ENCODE measurements at places on chromosomes 7 and 10.

DNA sequence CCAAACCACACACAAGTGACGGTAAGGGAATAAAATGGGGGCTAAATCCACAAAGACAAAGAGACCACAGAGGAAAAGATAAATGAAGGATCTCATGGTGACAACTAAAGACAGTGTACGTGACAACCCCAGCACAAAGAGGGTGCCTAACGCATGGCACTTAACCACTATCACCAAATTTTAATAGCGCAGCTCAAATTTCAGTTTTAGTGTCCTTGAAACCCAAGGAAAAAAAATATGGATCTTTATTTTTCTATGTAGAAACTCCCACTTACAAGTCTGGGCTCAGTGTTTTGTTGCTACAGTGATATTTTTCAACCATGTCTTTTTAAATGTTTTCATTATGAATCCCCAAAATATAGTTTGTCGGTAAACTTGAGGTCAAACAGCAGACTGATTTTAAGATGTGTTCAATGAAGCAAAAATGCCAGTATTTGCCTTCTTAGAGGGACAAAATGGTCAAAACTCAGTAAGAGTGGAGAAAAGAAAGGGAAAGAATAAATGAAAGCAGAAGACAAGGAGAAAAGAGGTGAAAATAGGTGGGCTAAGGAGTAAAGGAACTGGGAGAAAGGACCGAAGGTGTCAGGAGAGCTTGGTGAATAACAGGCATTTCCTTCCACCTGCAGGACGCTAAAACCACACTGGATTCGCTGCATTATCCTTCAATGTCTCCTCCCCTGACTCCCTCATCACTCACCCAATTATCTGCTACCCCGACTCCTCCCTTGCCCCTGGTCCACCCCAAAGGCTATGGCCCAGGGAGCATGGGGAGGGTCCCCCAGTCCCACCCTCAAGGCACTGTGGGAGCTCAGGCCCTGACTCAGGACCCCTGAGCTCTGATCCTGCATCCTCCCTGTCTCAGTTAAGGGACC is 3.5 kb downstream of the ASB13 start:
- no peak for DNase-seq

DNA sequence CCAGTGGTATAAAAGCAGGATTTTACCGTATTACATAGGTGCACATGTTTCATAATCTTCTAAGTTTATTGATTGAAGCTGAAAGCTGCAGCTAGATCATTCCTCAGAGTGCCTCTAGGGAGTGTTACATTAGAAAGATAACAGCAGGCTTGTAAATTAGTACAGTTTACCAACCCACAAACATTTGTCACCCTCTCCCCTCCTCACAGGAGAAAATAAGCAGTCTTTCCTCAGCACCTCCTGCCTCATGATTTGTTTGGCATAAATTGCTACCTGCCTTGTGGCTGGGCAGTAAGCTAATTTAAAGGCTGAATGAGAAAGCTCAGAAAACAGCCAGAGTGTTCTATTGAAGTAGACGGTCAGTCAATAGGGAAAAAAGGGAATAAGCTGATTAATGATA is 74.2 kb downstream of the NXPH1 start:
- DNase-seq: no peak

- DNase-seq: no peak
These were observed 63.6 kb downstream of the ZRANB1 start for GRCh38 chr10:125005312-125006187.

GRCh38 chr10:75396631-75397495 is 4.7 kb downstream of the ZNF503 start:
- no peak for DNase-seq

DNA sequence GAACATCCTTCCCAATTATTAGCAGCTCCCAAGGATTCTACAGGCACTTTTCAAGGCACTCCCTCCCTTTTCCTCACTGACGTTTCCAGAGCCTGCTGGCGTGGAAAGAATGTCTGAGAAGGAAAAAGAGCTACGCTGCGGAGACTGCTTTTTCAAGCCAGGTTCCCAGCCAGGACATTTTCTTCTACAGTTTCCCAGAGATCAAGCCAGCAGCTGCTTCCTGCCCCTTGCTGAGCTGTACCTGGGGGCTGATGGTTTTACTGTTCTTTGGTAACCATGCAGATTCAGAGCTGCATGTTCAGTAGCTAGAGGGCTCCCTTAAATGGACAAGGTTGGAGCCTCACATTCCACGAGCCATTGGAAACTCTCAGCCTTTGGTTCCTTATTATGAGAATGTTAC is 133.4 kb downstream of the EVX1 start:
- no peak for DNase-seq

GRCh38 chr10:69685426-69685801 is 55.4 kb downstream of the FAM241B start:
- DNase-seq: no peak

DNA sequence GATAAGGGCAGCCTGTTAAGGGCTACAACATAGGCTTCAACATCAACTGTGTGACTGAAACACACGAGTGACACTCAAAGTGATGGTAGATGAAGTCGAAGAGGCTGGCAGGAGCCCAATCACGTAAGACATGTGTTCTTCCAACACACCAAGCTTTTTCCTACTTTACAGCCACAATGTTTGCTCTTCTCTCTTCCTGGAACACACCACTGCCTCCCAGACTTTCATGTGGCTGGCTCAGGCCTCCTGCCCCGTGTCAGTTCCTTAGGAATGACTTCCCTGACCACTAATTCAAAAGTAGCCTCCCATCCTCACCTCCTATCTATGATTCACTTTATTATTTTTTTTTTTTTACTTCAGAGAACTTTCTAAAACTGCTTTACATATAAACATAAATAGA is 209.2 kb downstream of the GPAM start:
- DNase-seq: no peak

- no peak for DNase-seq
These were observed 7.0 kb upstream of the PANK1 start for GRCh38 chr10:89651916-89652573.

GRCh38 chr10:100436255-100436654 is 26.6 kb upstream of the WNT8B start:
- no peak for DNase-seq

DNA sequence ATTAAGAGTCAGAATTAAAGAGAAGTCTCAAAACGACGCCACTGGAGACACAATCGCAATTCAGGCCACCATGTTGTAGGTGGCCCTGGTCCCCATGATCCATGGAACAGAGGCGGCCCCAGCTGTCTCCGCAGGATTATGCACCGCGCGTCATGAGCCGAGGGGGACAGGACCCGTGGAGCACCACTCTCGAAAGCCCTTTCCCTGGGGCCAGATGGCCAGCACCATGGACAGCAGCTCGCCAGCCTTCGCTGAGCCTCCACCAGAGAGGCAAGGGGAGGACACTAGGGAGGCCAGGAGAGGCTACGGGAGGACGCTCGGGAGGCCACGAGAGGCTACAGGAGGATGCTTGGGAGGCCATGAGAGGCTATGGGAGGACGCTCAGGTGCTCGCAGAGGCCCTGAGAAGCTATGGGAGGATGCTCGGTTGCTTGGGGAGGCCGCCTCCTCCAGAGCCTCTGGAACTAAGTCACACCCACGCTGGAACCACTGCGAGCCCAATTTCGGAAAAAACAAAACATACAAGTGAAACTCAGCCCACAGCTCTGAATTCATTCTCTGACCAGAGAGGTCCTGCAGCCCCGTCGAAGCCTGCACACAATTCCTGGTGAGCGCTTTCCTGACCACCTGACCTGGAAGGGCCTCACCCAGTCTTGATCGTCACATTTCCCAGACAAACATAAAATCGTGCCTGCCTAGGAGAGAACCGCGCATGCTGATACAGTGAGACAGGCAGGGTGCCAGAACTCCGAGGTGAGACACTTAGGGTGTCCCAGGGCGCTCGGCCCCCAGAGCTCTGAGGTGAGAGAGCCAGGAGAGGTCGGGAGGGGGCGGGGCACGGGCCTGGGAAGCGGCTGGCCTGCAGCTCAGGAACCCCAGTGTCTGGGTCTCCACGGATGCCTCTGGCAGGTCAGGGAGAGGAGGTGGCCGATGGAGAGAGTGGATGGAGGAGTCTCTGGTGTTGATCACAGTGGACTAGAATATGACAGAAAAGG is 224.4 kb downstream of the PTPRN2 start:
- DNase-seq: no peak

DNA sequence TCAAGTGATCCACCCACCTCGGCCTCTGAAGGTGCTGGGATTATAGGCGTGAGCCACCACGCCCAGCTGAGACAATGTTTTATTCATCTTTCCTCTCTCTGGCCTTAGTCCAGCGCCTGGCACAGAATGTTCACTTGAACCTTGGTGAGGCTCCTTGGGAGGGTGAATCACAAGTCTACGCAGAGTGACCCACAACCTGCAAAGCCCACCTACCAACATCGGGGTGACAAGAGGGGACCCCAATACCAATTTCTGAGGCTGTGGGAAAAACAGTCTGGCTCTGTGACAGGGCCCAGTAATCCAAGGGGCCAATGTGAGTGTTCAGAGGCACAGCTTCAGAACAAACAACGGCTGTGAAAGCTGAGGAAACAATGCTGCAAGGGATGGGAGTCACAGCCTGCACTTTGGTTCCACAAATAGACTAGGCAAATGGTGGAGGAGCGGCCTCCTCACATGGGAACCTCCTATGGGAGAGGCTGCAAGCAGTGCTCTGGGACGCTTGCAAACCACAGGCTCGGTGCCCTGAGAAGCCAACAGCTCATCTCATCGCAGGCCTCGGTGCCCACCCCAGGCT is 5.6 kb upstream of the MALSU1 start:
- DNase-seq: no peak

GRCh38 chr10:61992671-61993668 is 91.5 kb downstream of the ARID5B start:
- peak; percentile 20 for DNase-seq

GRCh38 chr10:43390759-43391158 is 18.2 kb downstream of the HNRNPF start:
- DNase-seq: no peak

DNA sequence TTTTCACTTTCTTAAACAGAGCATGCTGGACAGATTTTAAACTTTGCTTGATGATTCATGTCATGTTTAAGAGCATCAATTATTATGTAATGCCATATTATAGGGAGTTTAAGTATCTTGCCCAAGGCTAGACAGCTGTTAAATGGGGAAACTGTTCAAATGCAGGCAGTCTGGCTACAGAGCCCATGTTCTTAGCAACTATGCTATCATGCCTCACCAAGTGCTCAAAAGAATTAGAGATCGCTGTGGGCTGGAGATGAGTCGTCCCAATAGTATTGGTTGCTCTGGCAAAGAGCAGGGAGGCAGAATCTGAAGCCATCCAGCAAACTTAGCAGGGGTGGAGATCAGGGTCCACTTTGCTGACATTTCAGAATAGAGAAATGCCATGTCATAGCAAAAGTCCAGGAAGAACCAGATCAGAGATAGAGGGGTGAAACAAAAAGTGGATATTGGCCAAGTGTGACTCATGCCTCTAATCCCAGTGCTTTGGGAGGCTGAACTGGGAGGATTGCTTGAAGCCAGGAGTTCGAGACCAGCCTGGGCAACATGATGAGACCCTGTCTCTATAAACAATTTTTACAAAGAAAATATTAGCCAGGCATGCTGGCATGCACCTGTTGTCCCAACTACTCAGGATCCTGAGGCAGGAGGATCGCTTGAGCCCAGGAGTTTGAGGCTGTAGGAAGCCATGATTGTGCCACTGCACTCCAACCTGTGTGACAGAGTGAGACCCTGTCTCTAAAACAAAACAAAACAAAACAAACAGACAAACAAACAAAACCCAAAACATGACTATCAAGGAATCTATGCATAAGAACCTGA is 57.8 kb downstream of the BAMBI start:
- no peak for DNase-seq

GRCh38 chr10:119803264-119803663 is 69.4 kb downstream of the MCMBP start:
- no peak for DNase-seq

GRCh38 chr10:124699471-124700292 is 44.5 kb downstream of the FAM53B start:
- no peak for DNase-seq

DNA sequence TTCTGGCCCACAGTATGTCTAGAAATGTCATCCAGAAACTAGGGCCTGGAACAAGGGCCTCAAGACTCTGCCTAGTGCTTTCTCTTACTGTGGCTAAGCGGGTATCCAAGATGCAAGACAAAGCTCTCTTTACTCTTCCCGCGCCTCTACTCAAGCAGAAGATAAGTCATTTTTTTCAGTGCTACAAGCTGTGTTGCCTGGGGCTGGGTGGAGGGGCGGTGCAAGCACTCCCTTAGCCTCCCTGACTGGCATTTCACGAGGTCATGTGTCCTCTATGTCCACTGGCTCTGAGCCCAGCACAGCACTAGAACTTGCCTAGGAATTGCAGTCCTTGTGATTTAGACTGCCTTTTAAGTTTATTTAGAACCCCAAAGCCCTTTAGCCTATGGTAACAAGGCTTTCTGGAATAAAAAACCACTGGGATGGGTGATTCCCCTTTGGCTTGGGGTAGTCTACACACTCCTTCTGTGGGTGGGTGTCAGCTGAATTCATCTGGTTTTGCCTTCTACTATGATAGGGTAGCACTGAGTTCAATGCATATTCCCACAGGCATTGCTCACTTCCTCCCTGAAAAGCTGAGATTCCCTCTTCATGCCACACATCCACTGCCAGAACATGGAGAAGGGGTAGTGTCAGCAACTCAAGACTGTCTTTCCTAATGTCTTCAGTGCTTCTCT is 371.8 kb upstream of the KCND2 start:
- no peak for DNase-seq

DNA sequence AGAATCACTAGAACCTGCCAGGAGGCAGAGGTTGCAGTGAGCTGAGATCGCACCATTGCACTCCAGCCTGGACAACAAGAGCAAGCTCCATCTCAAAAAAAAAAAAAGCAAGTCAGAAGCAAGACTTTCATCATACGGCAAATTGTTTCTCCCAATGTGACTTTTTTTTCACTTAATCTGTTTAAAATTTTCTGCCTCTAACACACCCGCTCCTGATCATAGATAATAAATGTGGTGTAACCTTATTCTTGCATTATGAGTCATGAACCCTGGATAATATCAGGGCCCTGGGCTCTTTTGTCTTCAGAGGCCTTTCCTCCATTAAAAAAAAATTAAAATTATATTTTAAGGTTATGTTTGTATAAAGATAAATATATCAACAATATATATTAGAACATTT is 111.4 kb upstream of the JCAD start:
- DNase-seq: no peak

DNA sequence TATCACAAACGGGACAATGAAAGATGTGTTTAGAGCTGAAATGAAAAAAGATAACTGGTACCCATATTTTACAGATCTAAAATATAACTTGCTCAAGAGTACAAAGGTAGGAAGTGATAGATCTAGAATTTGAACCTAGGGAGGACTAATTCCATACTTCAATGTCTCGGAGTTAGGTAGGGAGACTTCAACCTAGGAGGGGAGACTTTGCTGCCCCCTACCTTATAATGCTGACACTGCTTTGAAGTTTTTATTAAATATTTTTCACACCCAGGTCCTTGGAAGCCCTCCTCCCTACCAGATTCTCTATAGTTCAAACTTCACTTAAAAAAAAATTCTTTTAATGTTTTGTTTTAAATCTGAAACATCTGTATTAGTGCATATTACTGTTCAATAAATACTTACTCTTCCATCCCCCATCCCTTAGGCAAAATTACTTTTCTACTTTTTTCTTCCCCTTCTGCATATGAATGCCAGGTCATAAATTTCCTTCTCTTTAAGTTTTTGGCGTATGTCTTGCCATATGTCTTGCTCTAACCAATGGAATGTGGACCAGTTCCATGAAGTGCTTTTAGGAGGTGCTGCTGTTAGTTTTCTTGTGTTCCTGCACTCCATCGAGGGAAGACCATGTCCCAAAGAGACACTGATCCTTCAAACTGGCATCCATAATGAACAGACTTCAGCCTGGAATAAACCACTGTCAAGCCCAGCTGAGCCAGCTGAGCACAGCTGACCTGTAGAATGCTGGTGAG is 57.8 kb downstream of the MICU1 start:
- DNase-seq: no peak
